ENCODE measurements at places on chromosomes 13 and 19. TPM values are rescaled to one million over a fixed set of nuclear protein-coding genes. Genes with fewer than 3 reads are reported as not detected.

NKG7 gene
- 63.9 TPM for total RNA-seq

CAPNS1 gene
- 234 TPM for total RNA-seq

OR7A5 gene
- total RNA-seq = not detected

DKKL1 gene
- not detected for total RNA-seq

ZNF470 gene
- 4.4 TPM for total RNA-seq

VRK3 gene
- total RNA-seq = 60.0 TPM

PLVAP gene
- total RNA-seq = 0.20 TPM

CTXN1 gene
- total RNA-seq = not detected

ONECUT3 gene
- not detected for total RNA-seq

PALM gene
- total RNA-seq = 0.66 TPM

DNA sequence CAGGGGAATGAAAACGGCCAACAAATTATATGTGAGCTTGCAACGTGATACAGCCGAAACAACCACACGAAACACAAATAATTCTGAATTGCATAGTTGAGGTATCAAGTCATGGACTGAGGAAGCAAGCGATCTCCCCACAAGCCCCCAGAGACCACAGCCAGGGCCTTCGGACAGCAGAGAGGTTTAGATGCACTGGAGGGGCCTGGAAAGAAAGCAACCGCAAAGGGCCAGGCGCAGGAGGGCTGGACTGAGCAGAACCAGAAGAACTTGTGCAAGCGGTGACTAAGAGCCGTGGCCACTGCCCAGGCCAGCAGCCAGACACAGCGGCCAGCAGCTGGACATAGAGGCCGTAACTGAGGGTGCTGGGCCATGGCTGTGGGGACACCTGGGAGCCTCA is 131.4 kb downstream of the TNFRSF19 start:
- DNase-seq = no peak

DNA sequence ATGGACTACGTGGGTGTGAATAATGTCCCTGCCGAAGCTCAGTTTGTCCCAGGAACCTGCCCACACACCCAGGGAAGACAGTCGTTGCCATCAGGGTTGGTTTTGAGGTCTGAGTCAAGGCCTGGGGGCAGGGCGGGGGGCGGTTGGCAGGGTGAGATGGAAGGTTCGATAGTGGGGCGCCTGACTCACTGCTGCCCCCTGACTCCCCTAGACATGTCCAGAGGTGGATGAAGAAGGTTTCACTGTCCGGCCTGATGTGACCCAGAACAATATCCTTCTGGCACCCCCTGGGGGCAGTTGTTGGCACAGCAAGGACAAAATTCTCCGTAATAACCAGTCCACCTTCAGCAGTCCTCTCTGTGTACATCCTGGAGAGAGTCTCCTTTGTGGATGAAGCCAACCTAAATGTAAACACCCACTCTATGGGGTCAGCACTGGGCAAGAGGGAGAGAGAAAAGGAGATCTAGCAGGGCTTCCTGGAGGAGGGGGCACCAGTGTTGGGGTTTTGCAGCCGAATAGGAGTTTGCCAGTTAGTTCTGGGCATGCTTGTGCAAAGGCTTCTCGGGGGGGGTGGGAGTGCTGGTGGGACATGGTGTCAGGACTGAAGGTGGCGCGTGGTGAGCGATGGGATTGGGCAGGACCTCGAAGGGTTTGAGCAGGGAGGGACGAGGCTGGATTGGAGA is 19.6 kb upstream of the B3GNT3 start:
- peak; percentile 57 for DNase-seq

DNA sequence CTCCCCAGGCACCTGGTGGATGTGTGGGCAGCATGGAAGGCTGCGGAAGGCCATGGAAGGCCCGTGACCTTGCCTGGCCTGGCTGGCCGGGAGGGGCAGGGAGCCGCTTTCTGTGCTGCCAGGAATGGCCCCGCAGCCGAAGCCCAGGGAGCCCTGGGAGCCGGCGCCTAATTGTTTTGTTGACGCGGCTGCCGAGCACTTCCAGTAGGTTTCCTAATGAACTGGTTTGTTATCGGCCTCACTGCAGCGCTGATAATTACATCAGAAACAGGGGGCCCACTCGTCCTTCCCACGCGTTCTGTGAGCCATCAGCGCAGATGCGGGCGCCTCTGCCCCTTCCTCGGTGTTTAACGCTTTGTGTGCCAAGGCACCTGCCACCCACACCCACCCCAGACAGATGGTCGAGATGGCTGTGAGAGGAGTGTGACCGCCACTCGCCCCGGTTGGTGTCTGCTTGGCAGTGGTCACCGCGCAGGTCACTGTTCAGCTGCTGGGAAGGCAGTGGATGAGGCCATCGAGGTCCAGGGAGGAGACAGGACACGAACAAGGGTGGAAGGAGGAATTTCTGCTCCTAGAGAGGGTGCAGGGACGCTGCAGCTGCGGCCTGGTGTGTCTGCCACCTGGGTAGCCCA is 124.5 kb downstream of the KDM4B start:
- no peak for DNase-seq

- no peak for DNase-seq
Observed at GRCh38 chr19:42255766-42256745, 1.1 kb upstream of the ERF start.

GRCh38 chr19:23070353-23071146 is 46.3 kb upstream of the ZNF730 start:
- no peak for DNase-seq

DNA sequence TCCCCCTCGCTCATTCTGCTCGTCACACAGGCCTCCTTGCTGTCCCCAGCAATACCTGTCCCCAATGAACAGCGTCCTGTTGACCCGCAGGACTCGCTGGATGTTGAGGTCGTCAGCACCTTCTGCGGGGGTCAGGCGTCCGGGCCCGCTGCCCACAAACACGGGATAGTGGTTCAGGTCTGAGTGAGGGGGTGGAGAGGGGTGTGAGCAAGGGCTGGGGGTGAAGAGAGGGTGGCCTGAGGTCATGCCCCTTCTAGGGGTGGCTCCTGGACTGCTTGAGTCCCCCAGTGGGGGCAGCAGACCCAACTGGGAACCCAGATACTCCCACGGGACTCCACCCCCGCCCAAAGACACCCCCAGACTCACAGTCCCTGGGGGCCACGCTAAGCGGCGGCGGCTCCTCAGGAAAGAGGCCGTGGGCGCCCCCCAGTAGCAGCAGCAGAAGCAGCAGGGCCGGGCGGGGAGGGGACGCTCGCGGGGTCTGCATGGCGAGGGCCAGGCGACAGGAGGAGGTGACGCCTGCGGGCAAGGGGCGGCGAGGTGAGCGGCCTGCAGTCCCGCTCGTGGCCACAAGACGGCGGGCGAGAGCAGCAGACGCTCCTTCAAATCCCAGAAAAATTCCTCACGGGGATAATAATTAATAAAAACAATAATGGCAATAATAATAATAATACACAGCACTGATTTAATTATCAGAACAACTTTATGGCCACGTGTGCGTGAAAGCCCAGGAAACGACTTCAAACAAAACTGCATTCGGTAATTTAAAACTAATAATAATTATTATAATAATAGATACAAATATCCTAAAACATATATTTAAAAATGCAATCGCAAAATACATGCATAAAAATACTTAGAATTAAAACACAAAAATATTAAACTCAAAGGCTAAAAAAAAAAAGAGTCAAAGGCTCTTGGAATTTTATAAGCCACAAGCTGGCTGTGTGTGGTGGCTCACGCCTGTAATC is 1.2 kb downstream of the SEMA6B start:
- DNase-seq = peak; percentile 64

DNA sequence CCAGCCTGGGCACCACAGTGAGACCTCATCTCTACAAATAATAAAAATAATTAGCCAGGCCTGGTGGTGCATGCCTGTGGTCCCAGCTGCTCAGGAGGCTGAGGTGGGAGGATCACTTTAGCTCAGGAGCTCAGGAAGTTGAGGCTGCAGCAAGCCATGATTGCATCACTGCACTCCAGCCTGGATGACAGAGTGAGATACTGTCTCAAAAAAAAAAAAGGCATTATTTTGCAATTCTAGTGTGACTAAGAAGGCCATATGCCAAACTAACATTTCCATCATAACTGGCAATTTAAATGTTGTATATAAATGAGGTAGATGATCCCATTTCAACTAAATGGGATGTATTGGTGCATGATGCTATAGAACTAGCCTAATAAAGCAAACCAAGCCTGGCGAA is 632.8 kb upstream of the KLF12 start:
- no peak for DNase-seq

DNA sequence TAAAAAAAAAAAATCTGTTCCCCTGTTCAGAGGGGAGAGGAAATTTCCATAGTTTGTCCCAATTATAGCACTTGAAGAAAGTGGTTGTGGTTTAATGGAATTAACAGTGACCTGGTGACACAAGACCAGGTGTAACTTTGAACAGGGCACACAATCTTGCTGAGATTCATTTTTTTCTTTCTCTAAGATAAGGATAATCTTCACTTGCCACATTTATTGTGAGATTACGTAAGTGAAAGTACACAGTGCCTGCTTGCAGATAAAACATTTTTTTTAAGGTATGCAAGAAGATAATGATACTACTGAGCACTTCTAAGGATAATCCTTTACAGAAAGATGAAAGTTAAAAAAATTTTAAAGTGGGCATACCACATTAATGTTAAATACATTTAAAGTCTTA is 448.1 kb downstream of the DIAPH3 start:
- DNase-seq = no peak

DNA sequence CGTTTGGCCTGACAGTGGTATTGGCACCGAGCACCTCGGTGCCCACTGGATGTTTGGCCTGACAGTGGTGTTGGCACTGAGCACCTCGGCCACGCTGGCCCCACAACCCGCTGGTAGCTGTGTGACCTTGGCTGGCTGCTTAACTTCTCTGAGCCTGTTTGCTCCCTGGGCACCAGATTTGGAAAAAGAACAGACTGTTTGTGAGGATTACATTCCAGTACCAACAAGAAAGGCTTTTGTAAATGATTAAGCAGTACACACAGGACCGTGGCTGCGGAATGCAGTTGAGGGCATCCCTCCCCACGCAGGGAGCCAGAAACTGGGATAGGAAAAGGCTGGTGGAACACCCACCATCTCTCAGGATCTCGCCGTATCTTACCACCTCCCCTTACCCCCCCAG is 31.9 kb downstream of the SLC25A42 start:
- DNase-seq = no peak

DNA sequence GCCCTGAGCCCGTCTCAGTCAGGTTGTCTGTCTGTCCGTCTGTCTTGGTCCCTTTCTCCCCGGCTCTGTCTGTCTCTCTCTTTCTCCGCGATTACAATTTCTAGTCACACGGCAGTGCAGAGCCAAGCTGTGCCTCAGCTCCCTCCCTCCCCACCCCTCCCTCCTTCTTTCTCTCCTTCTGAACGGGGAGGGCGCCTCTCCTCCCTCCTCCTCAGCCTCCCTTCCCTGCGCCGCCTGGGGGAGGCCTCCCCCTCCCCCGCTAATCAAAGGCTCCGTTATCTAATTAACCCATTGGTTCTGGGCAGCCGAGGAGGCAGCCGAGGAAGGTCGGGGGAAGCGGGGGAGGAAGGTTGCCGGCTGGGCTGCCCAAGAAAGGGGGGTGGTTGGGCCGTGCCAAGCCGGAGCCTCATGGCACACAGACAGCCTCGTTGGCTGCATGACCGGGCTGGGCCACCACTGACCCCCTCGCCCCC is 16.5 kb downstream of the LRRC4B start:
- no peak for DNase-seq

- no peak for DNase-seq
Observed at GRCh38 chr19:33668968-33669367, 47.2 kb downstream of the CHST8 start.

DNA sequence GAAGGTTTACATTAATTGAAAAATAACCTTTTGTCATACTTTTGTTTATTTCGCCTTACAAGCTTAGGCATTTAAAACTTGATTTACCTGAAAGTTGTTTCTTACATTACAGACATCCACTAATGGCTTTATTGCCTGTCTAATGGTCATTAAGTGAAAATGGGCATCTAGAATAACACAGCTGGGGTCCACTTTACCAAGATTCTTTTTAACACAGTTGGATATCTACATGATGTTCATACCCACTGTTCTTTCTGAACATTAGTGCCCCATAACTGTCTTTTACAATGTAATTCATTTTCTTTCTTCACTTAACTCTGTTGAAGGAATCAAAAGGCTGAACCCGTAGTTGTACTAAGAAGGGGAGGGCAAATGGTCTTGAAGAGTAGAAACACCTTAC is 19.8 kb upstream of the KLHL1 start:
- no peak for DNase-seq

- no peak for DNase-seq
Observed at GRCh38 chr19:51421229-51422052, 4.0 kb upstream of the SIGLEC10 start.

- DNase-seq = no peak
Observed at GRCh38 chr19:44596428-44597130, 16.8 kb upstream of the IGSF23 start.

GRCh38 chr19:2087621-2088100 is 8.5 kb downstream of the MOB3A start:
- DNase-seq = no peak

DNA sequence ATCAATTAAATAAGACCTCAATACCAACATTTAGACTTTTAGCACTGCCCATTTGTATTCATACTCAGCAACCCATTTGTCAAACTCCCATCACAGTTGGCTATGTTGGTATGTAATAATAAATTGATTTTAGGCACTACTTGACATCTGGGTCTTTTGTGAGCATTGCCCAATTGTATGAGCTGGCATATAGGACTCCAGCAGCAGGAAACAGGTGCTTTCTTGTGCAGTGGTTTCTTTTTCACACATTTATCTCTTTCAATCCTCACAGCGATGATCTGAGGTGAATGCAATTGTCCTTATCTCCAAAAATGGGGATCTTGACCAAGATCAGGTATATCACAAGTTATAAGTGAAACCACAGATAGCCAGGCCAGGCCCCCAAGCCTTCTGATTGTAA is 96.9 kb upstream of the OXGR1 start:
- DNase-seq = no peak

DNA sequence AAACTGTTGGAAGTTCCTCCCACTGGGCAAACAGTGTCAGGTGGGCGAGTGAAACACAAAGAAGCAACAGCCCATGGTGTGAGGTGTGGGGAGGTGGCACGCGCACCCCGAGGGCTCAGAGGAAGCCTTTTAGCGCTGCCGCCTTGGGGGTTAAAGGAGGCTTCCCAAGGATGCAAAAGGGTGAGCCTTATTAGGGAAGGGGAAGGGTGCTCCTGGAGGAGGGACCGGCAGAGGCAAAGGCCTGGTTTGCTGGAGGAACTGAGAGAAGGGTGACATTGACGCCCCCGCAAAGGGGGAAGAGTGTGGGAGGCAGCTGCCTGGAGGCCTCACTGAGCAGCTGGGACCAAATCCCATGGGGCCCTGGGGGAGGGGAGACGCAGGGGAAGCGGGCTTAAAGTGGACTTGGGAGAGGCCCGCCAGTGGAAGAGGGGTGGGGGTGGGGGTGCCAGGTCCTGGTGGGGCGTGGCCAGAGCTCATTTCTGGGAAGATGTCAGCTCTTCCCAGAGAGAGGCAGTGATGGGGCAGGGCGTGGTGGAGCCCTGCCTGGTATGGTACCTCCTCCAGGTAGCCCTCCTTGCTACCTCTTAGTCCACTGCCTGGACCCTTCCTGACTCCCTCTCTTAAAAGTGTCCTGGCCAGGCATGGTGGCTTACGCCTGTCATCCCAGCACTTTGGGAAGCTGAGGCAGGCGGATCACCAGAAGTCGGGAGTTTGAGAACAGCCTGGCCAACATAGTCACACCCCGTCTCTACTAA is 12.0 kb upstream of the FCHO1 start:
- DNase-seq = no peak

- DNase-seq = no peak
Observed at GRCh38 chr19:53091413-53092254, 11.6 kb downstream of the ZNF160 start.

- DNase-seq = no peak
Observed at GRCh38 chr19:55372316-55373081, 2.2 kb upstream of the IL11 start.
